ENCODE measurements at places on chromosomes 1 and 21. TPM values are rescaled to one million over a fixed set of nuclear protein-coding genes. Genes with fewer than 3 reads are reported as not detected.

AGT gene
- total RNA-seq: 0.76 TPM

ZBTB37 gene
- 2.6 TPM for total RNA-seq

FCRL5 gene
- not detected for total RNA-seq

PADI2 gene
- total RNA-seq: 3.8 TPM

TIE1 gene
- total RNA-seq: not detected

KRTAP12-3 gene
- not detected for total RNA-seq

DNA sequence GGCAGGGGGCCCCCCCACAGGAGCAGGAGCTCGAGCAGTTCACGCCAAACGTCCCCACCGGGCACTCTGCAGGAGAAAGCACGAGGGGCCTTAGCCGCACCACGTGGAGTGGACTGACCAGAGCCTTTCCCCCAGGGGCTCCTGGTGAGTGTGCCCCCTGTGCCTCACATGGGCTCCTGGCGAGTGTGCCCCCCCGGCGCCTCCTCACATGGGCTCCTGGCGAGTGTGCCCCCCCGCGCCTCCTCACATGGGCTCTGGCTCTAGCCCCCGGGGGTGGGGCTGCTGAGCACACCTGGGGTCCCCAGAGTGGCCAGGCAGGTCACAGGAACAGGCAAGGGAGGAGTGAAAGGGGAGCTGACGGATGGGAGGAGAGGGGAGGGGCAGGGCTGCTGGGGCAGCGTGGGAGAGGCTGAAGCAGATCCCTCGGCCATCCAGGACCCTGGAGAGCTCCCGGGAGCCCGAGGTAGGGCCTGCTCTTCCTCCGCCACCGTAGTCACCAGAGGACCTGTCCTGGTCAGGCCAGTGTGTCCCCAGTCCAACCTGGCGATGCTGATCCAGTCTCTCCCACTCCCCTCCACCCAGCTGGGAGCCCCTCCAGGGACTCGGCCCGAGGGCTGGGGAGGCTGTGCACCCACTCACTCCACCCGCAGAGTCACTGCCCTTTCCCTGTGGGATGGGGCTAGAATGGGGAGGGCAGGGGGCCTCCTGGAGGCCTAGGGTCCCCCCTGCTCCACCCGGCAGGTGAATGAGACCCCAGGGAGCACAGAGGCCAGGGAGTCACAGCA is 47.6 kb downstream of the ARHGEF16 start:
- DNase-seq: peak; percentile 49

DNA sequence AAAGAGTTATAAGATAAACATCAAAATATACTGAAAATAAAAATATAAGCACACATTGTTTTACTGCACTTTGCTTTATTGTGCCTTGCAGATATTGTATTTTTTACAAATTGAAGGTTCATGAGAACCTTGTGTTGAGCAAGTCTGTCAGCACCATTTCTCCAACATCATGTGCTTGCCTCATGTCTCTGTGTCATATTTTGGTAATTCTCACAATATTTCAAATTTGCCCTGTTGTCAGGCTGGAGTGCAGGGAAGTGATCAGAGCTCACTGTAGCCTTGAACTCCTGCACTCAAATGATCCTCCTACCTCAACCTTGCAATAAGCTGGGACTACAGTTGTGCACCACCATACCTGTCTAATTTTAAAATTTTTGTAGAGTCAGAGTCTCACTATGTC is 21.3 kb upstream of the CNIH3 start:
- no peak for DNase-seq

DNA sequence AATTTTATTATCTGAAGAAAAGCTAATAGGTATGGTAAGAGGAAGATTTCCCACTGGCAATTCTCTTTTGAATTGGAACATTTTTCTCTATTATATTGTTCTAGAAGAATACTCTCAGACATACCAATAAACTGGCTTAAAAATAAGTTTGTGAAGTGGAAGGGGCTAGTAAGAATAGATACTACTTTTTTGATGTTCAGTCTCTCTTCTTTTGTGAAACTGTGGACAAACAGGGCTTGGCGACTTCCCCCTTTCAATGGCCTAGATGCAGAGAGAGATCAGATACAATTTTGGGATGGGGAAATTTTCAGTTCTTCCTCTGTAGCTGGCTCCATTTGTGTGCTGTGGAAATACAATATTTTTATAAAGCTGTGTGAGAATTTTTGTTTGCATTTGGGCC is 2.5 kb downstream of the PBX1 start:
- no peak for DNase-seq

GRCh38 chr1:169765580-169766331 is 29.0 kb downstream of the METTL18 start:
- no peak for DNase-seq

- DNase-seq: no peak
These were observed 812.8 kb upstream of the BRINP3 start for GRCh38 chr1:191290441-191290840.

GRCh38 chr1:205318231-205318991 is 3.1 kb downstream of the NUAK2 start:
- peak; percentile 58 for DNase-seq

DNA sequence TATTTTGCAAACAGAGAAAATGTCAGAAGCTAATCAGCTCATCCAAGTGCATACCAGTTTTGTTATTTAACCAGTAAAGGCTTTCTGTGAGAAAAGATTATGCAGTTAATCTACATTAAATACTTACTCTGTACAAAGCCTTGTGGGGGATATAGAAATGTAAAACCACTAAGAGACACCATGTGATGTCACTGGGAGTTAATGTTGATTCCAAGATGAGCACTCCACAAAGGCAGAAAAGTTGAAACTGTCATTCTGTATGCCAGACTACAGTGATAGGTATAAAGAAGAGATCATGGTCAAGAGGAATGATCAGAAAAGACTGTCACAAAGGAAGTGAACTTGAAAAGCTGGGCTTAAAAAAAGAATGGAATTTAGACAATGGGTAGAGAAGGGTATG is 100.3 kb upstream of the SGIP1 start:
- no peak for DNase-seq

DNA sequence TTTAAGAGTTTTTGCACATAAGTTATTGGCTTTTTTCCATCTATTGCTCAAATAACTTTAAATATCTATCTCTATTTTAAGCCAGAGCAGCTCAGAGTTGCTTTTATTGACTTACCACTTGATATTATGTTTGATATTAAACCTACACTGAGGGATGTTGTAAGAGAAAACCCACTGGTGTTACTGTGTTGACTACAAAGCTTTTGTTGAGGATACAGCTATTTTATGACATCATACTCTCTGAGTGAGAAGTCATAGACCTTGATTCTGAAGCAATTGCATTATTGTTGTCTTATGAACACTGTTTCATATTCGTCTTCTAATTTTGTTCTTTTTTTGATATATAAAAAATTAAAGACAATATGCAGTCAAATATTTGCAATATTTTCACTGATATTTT is 560.4 kb downstream of the PTBP2 start:
- DNase-seq: no peak

- DNase-seq: peak; percentile 68
These were observed 772 bp downstream of the UCK2 start for GRCh38 chr1:165828103-165828668.

GRCh38 chr1:18856435-18856834 is 3.0 kb downstream of the TAS1R2 start:
- DNase-seq: no peak

DNA sequence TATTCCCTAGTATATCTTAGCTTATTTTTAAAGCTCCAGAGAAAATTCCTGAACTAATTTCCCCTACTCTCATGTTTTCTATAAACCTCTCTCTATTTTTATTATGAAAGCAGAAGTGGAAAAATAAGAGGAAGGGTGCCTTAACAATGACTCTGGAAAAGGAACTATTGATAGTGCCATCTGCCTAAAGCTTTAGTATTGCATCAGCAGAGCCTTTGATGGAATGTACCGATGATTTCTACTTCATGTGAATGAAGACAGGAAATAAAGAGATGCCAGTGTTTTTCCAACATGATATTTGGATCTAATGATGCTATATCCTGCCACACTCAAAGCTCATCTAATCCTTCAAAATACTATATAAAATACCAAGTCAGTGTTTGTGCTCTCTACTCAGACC is 35.1 kb downstream of the TNFSF18 start:
- DNase-seq: no peak

DNA sequence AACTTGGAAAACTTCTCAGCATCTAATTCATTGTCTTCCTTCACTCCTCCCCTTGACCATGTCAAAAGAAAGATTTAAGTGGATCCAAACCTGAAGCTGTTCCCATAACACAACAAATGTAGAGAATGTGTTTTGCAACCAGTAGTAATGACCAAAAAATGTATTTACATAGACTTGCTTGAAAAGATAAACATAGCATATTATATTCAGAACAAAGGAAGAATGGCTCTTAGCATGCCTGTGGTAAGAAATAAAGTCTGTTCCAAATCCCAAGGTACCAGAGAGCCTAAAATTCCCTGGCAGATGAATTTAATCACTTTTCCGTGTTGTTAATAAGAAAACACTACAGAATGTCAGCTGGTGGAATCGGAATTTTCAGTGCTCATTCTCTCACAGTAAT is 36.8 kb downstream of the FMO3 start:
- DNase-seq: no peak

GRCh38 chr1:113439277-113439670 is 49.0 kb downstream of the MAGI3 start:
- peak; percentile 74 for DNase-seq

Measured in HT-29 (cell line).